ENCODE measurements at places on chromosomes 1 and 21.

DNA sequence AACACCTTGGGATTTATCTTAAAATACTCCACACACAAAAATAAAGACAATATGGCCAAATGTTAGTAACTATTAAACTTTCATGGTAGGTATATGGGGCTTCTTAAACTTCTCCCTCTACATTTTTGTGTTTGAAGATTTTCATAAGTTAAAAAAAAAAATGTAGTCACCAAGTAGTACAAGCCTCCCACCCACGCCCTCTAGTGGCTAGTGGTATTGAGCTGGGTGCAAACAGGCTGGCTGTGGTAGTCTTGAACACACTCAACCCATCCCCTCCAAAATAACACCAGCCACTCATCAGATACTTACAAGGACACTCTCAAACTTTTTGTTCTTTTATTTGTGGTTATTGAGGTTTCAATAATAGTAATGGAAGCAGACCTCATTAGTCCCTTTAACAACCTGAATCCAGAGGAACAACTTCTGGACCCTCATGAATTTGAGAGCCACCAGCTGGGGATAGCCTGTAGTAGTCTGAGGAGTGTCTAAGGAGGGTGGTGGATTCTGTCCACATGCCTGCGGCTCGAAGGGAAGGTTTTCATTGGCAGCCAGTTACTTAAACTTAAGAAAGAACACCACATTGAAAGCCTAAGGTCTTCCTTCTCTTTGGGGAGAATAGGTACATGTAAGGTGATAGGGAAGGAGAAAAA lies 15.6 kb downstream of the RD3 start:
- DNase-seq, result no peak

GRCh38 chr1:93369734-93370133 lies 24.0 kb downstream of the DR1 start:
- DNase-seq, result no peak

- DNase-seq, result no peak
Observed at GRCh38 chr1:46527474-46528296, 23.8 kb downstream of the KNCN start.

DNA sequence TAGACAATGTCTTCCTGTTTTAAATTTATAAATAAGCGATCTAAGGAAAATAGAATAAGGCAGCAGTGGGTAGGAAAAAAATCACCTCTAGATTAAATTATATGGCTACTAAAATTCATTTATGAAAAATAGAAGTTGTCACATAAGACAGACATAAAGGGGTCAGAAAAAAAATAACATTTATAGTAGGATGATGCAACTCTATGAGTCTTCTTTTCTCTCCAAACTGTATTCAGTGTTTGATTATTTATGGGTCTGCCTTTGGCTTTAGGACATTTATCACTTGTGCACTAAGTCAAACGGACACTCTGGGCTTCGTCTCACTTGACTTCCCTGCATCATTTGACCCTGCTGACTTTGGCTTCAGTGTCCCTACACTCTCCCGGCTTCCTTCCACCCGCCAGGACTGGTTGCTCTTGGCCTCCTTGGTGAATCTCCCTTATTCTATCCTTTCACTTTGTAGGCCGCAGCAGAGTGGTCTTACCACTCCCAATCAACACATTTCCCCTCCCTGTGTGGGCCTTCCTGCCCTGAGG lies 47.0 kb upstream of the DESI2 start:
- DNase-seq, result no peak

DNA sequence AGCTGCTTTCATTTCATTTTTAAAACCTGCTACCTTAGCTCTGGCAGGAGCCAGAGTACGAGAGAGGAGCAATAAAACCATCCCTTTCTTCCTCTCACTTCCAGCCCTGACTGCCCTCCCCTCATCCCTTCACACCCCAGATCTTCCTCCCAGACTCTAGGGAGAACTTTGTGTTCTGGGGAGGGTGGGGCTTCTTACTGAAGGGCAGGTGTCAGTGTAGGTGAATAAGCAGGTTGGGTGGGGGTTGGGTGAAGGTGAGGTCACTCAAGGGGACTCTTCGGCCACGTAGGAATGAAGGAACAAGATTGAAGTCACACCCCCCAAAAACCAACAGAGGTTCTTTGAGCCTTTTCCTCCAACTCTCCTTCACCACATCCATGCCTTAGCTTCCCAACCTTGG lies 88.9 kb downstream of the CD58 start:
- DNase-seq, result no peak

- no peak for DNase-seq
Observed at GRCh38 chr1:101309334-101310311, 72.8 kb downstream of the S1PR1 start.

GRCh38 chr1:53207726-53208125 lies 11.1 kb downstream of the CPT2 start:
- no peak for DNase-seq

DNA sequence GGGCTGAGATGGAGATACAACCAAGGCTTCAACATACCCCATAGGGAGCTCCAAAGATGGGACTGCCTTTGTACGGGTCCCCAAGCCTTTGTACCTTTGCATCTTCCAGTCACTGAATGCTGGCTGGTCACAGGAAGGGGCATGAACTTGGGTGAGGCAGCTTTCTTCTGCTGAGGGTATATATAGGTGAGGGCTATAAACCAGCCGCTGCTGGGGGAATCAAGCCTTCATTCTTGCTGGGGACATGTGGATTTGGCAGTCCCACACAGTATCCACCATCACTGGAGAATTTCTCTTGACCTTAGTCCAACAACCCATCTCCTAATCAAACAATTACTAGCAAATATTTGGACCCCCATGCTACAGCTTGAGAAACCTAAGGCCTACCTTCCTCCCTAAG lies 61.7 kb downstream of the CCDC185 start:
- no peak for DNase-seq
